IMR-90 (cell line): ENCODE measurements at places on chromosomes 13 and 19. TPM values are rescaled to one million over a fixed set of nuclear protein-coding genes. Genes with fewer than 3 reads are reported as not detected.

CGB1 gene
- not detected in 2 replicates for total RNA-seq

LSM14A gene
- 44.3 and 49.4 TPM in 2 replicates for total RNA-seq

LACC1 gene
- 4.4 and 4.7 TPM in 2 replicates for total RNA-seq

SOX1 gene
- total RNA-seq: not detected in 2 replicates

C5AR1 gene
- total RNA-seq: under 0.01 TPM in 1 of 2 replicates, not detected in the other
